Testis (tissue), 5 donors: ENCODE measurements at places on chromosomes 12 and 14. TPM values are rescaled to one million over a fixed set of nuclear protein-coding genes. Genes with fewer than 3 reads are reported as not detected.

GRCh38 chr14:63642656-63643382 lies 1.1 kb upstream of the WDR89 start:
- H3K27me3 ChIP-seq: no peaks in the 10 kb centered on the region
- H3K27ac ChIP-seq: peak overlapping the region; percentile 90
- peak overlapping the region; percentile 52 for H3K4me3 ChIP-seq
- no peak for DNase-seq

DNA sequence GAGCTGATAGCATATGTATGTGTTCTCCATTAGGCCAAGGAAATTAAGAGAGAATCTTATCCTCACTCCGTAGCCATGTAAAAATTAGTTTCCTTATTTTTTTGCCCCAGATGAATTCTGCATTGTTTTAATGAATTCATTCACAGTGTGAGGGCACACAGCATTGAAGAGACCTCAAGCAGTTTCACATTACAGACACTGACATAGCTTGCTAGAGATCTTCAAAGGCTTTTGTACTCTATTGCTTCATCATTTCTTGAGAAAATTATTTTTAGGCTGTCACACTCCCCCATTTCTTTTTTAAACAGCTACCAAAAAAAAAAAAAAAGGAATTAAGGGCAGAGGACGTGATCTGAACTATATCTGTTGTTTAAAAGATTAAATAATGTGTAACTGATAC lies 251.1 kb downstream of the BCAT1 start:
- no peaks in the 10 kb centered on the region for H3K4me1 ChIP-seq
- H3K27ac ChIP-seq: no peak overlapping the region
- no peak overlapping the region for H3K4me3 ChIP-seq
- H3K27me3 ChIP-seq: no peaks in the 10 kb centered on the region
- DNase-seq: no peak

OR4Q3 gene
- 1.5 TPM for total RNA-seq

MYO1A gene
- total RNA-seq: 7.6 TPM
